SJCRH30 (cell line): ENCODE measurements at places on chromosomes 3 and 15. TPM values are rescaled to one million over a fixed set of nuclear protein-coding genes. Genes with fewer than 3 reads are reported as not detected.

DNA sequence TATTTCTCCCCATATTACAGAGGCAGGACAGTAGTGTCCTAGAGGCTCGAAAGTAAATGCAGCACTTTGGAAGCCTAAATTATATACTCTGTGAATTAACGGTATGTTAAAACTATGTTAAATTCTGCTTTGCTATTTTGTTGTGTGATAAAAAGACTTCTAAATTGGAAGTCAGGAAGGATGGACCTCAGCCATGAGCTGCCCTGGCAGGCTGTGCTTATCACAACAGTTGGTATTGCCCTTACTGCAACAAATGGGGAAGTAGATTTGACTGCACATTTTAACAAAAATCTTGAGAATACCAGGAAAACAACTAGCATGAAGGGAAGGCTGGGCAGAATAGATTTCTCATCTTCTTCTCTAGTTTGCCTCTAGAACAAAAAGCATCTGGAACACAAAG, 706.6 kb downstream of the SI start:
- no peaks in the 10 kb centered on the region for H3K36me3 ChIP-seq
- no peak for DNase-seq
- no peaks in the 10 kb centered on the region for H3K27me3 ChIP-seq
- H3K27ac ChIP-seq = no peak overlapping the region
- no peaks in the 10 kb centered on the region for H3K4me1 ChIP-seq
- no peak overlapping the region for H3K4me3 ChIP-seq

The ALDH1A3 gene
- total RNA-seq = 148 and 154 TPM in 2 replicates

The CAPN3 gene
- 0.59 and 0.81 TPM in 2 replicates for total RNA-seq

The CCR8 gene
- not detected in 2 replicates for total RNA-seq
